Cerebellum (tissue), 4 donors: ENCODE measurements at places on chromosomes 2 and 18. TPM values are rescaled to one million over a fixed set of nuclear protein-coding genes. Genes with fewer than 3 reads are reported as not detected.

DNA sequence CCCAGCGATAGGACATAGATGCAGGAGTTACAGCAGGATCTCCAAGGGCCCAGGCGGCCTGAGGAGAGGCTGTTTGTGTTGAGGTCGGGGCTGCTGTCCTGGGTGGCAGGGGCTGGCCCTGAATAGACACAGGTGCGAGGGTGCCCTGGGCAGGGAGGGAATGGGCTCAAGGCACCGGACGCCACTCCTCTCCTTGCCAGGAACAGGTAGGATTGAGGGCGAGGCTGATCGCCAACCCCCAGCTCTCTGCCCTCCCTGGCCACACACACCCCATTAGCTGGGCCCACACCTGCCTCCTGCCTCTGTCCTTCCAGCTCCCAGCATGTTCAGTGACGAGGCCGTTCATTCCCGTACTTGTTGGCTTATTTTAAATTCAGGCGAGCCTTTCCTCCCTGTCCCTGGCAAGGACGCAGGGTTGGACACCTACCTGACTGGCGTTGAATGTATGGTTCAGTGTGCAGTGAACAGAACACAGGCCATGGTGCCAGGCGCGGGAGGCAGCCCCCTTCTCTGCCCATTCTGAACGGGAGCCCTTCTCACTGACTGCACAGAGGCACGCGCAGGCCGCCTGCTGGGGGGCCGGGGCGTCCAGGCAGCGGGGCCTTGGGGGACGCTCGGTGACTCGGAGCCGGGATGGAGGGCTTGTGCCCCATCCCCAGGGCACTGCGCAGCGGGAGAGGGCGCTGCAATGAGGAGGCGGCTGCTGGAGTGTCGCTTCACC lies 41.3 kb upstream of the SNED1 start:
- DNase-seq, result no peak

GRCh38 chr2:27690052-27690451 lies 26.4 kb downstream of the SLC4A1AP start:
- no peak for DNase-seq

DNA sequence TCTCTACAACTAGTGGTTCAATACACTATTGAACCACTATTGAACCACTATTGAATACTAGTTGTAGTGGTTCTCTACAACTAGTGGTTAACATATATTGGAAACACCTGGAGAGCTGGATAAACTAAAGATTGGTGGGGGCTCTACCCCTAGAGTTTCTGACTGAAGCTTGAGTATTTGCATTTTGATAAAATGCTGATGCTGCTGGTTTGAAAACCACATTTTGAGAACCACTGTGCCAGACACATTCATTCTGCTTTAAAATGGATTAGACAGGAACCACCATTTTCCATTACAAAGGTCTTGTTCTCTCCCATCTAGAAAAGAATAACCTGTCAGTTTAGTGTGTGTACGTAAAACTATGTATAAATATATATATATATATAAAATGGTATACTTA lies 133.3 kb downstream of the TMEM247 start:
- no peak for DNase-seq

GRCh38 chr2:239275044-239275685 lies 125.7 kb downstream of the HDAC4 start:
- peak; percentile 44 for DNase-seq

DNA sequence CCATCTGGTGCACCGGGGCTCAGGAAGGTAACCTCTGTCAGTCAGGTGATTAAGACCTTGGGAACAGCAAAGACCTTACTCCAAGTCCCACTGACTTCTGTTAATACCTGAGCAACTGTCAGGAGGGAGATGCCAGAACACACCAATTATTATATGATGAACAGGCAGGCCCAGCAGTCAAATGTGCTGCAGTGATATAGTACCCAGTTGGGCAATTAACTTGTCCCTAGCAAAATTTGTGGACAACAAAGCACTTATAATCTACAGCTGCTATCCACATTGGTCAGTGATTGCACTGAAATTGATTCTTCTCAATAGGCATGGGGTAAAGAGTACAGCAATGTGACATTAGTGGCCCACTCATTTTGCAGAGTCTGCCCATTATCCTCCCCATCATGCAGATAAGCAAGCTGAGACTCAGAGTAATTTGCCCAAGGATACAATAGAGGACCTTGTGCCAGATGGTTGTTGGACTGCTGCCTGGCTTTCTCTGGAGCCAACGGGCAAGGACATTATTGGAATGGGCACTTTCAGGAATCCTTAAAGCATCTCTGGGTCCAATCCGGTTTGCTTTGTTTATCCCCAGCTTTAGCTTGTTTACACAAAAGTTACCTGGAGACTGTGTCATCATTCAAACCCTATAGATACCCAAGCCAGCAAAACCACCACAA lies 147.6 kb downstream of the CCBE1 start:
- DNase-seq, result peak; percentile 50

DNA sequence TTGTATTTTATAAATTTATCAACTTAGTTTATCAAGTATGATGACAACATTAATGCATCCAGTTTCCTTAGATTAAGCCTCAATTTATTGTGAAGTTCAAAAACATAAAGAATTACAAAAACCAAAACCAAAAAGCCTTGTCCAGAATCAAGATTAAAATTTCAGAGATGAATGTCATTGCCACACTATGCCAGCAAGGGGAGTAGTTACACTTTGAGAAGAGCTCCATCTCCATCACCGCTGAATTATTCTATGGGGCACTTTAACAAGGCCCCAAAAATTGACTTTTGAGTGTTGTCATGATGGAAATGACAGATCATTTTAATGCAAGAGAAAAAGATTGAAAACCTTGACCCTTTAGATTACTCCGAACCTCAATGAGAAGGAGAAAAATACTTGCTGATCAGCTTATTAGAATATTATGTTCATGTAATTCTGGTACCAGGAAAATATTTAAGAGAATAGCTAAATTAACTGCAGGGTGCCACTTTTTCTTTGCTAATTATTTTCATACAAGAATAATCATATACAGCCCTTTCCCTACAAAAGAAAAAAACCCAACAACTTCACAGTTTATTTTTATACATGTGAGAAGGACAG lies 152.5 kb upstream of the AQP4 start:
- DNase-seq, result peak; percentile 2

DNA sequence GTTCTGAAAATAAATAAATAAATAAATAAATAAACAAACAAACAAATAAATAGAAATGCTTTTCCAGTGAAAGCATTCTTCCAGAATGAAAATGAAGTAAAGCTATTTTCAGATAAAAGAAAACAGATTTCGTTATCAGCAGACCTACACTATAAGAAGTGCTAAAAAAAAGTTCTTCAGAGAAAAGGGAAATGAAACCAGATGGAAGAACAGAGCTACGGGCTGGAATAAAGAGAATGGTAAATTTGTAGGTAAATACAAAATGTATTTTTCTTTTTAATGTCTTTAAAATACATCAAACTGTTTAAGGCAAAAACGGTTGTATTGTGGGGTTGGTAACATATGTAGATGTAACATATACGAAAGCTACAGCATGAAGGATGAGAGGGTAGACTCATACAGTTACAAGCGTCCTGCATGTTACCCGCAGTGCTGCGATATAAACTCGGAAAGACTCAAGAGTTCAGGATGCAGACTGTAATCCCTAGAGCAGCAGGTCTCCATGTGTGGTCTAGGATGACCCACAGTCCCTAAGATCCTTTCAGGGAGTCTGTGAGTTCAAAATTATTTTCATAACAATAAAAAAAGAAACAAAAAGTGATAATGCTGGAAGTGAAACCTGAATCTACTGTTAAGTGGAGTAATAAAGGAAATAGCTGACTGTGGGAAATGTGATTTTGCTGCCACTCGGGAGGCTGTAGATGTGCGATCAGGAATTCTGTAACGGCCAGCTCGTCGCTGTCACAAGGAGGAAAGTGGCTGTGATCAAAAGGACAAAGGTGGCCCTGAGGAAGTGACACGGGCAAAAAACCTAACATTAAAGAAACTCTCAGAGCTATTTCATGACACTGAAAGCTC lies 5.3 kb upstream of the RAB12 start:
- no peak for DNase-seq

DNA sequence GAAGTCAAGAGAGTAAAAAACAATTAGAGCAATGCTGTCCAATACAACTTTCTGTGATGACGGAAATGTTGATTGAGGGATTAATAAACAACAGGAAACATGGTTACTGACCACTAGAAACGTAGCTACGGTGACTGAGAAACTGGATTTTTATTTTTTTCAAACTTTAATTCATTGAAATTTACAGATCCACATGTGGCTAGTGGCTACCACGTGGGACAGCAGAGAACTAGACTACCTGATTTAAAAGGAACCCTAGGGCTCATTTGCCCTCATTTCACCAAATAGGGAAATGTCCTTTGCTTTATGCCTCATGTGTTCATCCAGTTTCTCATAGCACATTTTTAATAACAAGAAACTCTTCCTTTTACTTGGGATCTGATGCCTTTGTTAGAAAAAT lies 413.0 kb downstream of the TGIF1 start:
- DNase-seq, result no peak

- DNase-seq, result no peak
These were observed 136.8 kb downstream of the SMAD7 start for GRCh38 chr18:48813833-48814489.

DNA sequence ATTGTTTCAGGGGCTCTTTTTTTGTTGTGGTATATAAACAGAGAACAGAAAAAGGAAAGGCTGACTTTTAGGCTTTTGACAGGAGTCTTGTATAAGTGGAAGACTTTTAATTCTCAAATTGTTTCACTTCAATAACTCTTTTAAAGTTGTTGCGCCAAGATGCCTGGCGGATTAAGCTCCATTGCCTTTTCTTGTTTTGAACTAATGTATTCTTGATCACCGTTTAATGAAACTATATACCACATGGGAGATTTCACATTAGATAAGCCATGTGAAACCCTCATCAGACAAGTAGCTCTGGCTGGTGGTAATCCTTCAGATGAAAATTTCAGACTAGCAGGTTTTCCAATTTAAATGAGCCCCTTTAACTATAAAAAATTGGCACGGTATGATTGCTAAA lies 257.4 kb downstream of the CCDC178 start:
- DNase-seq, result no peak

- DNase-seq, result no peak
These were observed 36.2 kb downstream of the SNED1 start for GRCh38 chr2:241034490-241035141.

- DNase-seq, result no peak
These were observed 480.5 kb downstream of the TRIB2 start for GRCh38 chr2:13197248-13197647.

- DNase-seq, result no peak
These were observed 82.8 kb downstream of the INHBB start for GRCh38 chr2:120428748-120429147.

GRCh38 chr2:3981446-3981987 lies 278.1 kb downstream of the DCDC2C start:
- no peak for DNase-seq

GRCh38 chr2:24818721-24819167 lies 25.5 kb downstream of the CENPO start:
- DNase-seq, result no peak

DNA sequence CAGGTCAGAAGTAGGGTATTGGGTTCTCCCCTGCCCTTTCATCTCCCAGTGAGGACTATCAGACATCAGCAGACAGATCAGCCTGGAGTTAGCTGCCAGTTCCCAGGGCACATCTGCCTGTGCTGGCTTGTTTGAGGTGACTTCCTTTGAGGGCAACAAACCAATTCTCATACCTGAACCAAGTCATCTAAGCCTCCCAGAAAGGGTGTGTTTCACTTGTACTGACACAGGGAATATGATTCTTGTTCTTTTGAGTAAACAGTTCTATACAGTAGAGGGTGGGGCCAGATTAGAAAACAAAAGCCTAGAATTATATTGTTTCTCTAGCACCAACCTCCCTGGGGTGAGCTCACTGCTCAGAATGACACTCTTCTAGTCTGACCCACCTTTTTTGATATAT lies 591.9 kb downstream of the SLC4A3 start:
- no peak for DNase-seq

DNA sequence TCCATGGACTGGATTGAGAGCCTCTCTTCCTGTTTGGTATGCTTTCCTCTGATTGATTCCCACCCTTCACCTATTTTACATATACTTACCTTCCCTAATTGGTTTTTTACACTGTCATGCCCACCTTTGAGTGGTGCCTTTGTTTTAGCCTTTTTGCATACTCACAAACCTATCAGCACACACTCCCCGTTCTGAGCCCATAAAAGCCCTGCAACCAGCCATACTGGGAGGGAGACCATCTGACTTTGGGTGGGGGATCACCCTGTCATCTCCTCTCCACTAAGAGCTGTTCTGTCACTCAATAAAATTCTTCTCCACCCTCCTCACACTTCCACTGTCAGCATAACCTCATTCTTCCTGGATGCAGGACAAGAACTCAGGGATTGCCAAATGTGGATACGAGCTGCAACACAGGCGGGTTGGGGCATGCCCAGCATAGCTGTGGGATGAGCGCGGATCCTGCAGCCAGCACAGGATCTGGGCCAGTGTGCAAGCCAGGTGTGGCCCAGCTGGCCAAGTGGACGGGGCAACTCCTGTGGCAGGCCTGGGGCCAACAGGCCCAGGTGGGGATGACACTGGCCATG lies 9.4 kb upstream of the MOB1A start:
- DNase-seq, result no peak

DNA sequence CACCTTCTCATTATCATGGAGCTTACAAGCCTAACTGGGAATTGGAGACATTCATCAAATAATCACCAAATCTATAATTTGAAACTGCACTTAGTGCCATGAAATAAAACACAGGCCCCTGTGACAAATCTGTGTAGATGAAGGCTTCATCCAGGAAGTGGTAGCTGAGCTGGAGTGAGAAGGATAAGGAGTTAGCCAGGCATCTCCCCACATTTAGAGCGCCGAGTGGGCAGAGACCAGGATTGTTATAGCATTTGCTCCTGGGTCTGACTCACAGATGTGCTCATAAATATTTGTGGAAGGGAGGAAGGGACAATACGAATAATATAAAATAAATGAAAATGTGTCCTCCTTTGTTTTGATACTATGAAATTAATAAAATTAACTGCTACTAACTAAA lies 2.5 kb upstream of the MAT2A start:
- no peak for DNase-seq

- DNase-seq, result no peak
These were observed 179.9 kb upstream of the NETO1 start for GRCh38 chr18:73047688-73048087.

DNA sequence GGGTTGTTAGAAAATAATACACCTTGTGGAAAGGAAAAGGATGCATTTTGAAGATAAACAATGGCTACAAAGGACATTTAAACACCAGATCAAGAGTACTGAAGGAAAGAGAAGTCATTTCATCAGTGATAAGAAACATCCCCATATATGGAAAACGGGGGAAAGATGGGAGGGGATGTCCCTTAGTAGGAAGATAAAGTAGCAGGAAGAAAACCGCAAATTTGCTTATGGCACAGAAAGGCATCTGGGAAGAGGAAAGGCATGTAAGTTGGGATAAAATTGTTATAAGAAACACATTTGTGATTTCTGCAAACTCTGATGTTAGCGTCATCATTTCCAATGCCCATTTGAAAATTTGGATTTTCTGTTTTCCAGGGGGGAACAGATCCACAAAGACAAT lies 10.5 kb upstream of the LYPD1 start:
- DNase-seq, result no peak

- no peak for DNase-seq
These were observed 47.6 kb downstream of the PLB1 start for GRCh38 chr2:28543316-28544035.

RGPD4 gene
- not detected for total RNA-seq

OSBPL1A gene
- 30.2 TPM for total RNA-seq

BCL11A gene
- total RNA-seq, result 128 TPM

REG3A gene
- total RNA-seq, result 0.45 TPM

RAPGEF4 gene
- 45.1 TPM for total RNA-seq

ANKRD30B gene
- 3.0 TPM for total RNA-seq

IL1R2 gene
- not detected for total RNA-seq

LBX2 gene
- total RNA-seq, result not detected

TNFAIP6 gene
- total RNA-seq, result 0.27 TPM

SCTR gene
- 0.18 TPM for total RNA-seq

ABCB11 gene
- 2.6 TPM for total RNA-seq

D2HGDH gene
- total RNA-seq, result 6.3 TPM
